MCF 10A (cell line): ENCODE measurements at places on chromosomes 1 and 21.

- no peak for DNase-seq
These were observed 5.6 kb upstream of the POFUT2 start for GRCh38 chr21:45293220-45293725.

- DNase-seq, result no peak
These were observed 37.0 kb downstream of the TNFRSF8 start for GRCh38 chr1:12100071-12100470.

DNA sequence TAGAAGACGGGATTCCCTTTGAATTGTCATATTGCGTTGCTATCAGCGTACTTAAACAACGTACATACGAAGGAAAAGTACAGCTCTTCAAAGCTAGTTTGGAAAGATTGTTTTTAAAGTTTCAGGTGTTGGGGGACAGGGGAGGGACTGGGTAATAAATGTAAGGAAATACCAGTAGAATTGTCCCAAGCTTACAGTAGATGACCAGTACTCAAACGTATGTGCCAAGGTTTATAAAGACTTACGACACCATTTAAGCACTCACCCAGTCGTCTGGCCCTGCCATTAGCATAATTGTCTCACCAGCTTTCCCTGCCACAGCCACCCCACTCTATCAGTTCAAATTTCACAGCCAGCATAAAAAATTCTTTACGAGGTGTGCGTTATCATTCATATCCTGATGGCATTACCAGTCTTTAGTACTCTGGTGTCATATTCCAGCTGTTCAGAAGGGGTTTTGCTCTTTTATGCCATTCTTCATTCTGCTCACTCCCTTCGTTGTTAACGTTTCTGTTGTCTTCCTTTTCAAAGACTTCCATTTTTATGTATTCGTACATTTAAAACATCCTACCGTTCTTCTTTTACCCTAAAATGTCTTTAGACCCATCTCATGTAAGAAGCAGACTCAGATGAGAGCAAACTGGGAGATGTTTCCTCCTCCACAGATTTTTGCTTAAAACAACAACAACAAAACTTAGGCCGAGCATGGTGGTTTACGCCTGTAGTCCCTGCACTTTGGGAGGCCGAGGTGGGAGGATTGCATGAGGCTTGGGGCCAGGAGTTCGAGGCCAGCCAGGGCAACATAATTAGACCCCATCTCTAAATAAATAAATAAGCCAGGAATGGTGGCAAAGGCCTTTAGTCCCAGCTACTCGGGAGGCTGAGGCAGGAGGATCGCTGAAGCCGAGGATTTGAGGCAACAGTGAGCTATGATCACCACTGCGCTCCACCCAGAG lies 1.0 kb upstream of the HP1BP3 start:
- peak; percentile 64 for DNase-seq

DNA sequence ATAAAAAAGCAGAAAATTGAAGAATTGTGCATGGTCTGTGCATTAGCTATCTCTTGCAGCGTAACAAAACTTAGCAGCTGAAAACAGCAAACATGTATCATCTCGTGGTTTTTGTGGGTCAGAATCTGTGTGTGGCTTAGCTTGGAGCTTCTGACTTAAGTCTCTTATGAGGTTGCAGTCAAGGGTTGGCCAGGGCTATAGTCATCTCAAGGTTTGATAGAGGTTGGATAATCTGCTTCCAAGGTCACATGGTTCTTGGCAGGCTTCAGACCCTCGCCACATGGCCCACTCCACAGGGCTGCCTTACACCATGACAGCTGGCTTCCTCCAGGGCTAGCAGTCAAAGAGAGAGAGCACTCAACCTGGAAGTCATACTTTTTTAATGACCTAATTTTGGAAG lies 35.9 kb downstream of the CNST start:
- DNase-seq, result no peak

- no peak for DNase-seq
These were observed 6.7 kb upstream of the RSRP1 start for GRCh38 chr1:25253911-25254310.

DNA sequence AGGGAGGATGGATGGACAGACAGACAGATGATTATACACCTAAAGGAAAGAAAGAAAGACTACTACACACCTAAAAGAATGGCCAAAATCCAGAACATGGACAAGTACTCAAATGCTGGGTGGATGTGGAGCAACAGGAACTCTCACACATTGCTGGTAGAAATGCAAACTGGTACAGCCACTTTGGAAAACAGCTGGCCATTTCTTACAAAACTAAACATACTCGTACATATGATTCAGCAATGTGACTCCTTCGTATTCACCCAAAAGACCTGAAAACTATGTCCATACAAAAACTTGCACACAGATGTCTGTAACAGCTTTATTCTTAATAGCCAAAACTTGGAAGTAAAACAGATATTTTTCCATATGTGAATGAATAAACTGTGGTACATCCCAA lies 51.3 kb downstream of the PRPF38A start:
- no peak for DNase-seq

DNA sequence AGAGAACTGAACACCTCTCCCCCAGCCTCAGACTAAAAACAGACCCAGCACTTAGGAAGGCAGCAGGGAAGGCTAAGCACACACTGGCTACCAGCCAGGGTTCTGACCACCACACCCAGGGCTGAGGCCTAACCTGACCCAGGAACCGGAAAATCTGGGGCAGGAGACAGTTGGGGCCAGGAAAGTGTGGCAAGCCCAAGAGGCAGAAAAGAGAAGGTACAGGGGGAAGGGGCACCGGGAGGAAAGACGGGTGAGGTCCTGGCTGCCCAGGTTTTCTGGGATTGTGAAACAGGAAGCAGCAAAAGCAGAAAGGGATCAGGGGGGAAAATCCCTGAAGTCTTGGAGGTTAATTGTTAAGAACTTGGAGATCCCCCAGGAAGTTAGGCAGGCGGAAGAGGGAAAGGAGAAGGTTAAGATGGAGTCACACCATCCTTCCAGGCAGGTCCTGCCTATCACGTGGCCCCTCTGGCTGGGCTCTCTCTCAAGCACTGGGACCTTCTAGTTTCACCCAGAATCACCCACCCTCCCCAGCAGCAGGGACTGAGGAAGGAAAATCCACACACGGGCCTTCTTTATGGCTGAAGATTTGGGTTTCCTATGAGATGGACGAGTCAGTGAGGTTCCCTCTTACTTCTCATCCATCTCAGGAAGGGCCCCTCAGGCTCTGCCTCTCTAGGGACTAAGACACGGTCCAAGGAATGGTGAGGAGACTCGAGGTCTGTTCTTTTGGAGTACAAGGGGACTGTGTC lies 2.6 kb downstream of the HDGF start:
- peak; percentile 95 for DNase-seq

- no peak for DNase-seq
These were observed 145.6 kb downstream of the NFIA start for GRCh38 chr1:61227857-61228550.

DNA sequence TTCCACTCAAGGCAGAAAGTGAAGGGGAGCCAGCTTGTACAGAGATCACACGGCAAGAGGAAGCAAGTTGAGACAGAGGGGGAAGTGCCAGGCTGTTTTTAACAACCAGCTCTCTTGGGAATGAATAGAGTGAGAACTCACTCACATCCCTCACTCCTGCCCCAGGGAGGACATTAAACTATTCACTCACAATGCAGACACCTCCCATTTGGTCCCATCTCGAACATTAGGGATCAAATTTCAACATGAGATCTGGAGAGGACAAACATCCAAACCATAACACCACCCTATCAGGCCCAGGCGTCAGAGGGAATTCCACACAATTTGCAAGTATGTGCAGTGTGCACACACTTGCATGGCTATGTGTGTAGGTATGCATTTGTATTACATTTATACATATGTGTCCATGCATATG lies 62.7 kb downstream of the DMAP1 start:
- DNase-seq, result peak; percentile 4

DNA sequence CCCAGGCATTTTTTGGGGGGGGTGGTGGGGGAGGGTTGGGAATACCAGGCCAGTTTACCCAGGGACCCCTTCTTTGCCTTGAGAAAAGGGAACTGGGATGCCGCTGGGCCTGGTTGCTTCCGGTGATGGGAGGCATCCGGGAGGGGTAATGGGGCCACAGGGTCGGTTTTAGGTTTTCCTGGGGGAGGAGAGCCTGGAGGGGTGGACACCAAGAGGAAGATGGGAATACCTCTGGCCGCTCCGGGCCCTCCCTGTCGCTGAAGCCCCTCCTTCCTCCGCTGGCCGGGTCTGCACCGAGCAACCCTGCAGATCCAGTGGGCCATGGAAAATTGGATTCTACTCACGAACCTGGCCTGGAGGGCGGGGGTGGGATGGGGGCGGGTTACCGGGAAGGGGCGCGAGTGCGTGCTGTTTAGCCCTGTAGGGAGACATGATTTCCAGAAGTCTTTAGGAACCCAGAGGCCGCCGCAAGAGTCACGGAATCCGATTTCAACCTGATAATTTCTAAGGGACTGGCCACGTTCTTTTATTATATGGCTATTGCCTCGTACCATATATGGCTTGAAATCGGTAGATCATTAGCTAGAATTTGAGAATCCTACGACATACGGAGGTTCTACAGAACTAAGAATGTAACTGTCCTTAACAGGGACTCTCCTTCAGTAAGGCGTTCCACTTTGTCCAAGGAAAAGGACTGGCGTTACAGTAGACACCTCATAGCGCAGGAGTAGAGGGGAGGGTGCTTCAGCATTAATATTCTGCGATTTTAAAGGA lies 749 bp downstream of the AKIRIN1 start:
- peak; percentile 30 for DNase-seq

GRCh38 chr1:160674415-160674814 lies 27.6 kb upstream of the SLAMF1 start:
- DNase-seq, result no peak

- DNase-seq, result no peak
These were observed 441.6 kb downstream of the SIPA1L2 start for GRCh38 chr1:232188318-232188717.

DNA sequence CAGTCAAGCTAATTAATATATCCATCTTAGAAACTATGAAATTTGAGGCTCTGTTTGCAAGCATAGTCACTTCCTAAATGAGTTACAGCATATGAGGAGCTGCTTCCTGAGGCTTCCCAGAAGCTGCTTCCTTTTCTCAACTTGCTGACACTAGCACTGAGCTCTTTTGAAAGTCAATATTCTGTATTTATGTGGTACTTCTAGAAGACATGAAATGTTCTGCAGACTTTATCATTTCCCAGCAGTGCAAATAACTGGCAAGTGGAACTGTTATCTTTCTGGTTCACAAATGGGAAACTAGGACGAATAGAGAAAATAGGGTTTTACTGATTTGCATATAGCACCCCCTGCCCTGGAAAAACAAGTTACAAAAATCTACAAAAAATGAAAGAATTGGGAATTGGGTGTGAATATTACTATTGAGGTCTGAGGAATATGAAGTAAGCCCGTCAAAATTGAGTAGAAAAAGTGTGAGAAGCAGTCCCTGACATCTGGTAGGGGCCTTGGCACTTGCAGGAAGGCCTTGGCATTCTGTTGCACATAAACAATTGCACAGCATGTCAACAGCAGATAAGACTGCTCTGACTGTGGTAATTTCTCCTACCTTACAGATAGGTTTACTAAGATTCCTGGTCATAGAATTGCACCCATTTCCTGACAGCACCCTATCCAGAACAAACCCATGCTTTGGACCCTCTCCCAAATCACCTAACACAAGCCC lies 7.1 kb downstream of the GIPC2 start:
- DNase-seq, result no peak

GRCh38 chr1:159923203-159924024 lies 1.9 kb downstream of the TAGLN2 start:
- DNase-seq, result peak; percentile 98

DNA sequence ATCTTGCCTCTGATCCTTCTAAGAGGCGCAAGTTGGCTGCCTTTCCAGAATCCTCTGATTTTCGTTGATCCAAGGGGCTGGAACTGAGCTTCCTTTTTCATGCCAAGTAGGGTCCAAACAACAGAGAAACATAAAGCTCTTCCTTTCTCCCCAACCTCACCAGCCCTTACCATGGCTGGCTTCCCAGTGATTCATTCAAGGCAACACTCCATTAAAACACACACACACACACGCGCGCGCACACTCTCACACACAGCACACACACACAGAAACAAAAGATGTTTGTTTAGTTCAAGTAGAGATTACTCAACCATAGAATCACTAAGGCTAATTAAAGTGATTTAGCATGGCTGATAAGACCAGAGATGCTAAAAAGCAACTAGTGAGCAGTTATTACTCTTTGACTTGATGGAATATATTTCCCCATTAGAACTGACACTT lies 13.0 kb upstream of the GUCA2A start:
- DNase-seq, result peak; percentile 48

DNA sequence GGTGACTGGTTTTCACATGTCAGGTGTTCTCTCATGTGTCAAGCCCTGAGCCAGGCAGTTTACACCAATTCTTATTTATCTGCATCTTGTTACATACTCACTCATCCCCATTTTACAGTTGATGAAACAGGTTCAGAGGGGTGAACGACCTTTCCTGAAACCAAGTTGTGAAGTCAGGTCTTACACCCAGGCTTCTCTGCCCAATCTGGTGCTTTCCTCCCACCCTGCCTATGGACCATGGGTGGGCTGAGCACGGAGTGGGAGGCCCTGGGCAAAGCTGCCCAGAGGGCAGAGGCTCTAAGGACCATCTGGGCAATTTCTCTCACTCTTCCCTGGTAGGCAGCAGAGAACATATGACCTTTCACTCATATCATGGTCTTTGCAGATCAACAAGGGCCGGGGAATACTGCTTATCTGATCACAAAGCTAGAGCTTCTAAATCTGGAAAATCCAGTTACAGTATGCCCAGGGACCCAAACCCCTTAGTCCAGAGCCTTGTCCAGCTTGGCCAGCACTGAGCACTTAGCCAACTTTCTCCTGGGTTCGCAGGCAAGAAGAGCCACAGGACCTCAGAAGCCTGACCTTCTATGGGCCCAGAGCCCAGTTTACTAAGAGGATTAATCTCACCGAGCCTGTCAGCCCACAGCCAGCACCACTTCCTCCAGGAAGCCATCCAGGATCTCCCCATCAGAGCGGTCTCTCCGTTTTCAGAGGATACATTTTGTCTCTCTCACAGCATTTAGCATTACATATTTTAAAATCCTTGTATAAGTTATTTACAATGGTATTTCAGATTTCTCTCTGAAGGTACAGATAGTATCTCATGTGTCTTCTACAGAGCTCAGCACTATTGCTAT lies 16.0 kb upstream of the TTC39A start:
- no peak for DNase-seq

DNA sequence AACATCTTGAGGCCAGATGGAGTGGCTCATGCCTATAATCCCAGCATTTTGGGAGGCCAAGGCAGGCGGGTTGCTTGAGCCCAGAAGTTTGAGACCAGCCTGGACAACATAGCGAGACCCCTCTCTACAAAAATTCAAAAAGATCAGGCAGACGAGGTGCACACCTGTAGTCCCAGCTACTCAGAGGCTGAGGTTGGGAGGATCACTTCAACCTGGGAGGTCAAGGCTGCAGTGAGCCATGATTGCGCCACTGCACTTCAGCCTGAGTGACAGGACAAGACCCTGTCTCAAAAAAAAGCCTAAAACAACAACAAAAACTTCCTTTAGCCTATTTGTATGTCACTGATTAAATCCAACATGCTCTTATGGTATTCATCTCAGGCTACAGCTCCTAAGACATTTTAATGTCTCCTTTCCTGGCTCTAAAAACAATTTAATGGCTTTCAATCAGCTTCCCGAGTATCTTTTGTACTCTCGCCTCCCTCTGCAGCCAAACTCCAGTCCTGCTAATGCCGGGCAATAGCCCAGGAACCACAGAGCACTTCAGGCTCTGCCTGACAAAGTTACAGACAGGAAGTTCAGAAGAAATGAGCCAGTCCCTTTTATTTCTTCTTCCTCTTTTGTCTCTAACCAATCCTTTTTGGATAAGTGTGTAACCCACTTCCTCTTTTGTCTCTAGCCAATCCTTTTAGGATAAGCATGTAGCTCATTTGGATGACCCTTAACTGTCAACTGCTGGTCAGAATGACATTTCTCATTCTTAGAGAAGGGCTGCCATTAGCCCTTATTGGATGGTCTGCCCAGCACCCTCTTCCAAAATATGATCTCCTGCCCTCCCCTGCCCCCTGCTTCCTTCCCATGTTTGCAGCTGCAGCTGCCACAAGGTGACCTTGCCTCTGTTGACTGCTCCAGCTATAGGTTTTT lies 6.6 kb upstream of the DOP1B start:
- DNase-seq, result no peak
